ENCODE measurements at places on chromosomes 7 and 10.

GRCh38 chr7:130127821-130128317 lies 57.5 kb downstream of the KLHDC10 start:
- no peak for DNase-seq

GRCh38 chr7:137539111-137539715 lies 195.7 kb upstream of the PTN start:
- no peak for DNase-seq

GRCh38 chr10:77162697-77163096 lies 474.9 kb downstream of the KCNMA1 start:
- no peak for DNase-seq

DNA sequence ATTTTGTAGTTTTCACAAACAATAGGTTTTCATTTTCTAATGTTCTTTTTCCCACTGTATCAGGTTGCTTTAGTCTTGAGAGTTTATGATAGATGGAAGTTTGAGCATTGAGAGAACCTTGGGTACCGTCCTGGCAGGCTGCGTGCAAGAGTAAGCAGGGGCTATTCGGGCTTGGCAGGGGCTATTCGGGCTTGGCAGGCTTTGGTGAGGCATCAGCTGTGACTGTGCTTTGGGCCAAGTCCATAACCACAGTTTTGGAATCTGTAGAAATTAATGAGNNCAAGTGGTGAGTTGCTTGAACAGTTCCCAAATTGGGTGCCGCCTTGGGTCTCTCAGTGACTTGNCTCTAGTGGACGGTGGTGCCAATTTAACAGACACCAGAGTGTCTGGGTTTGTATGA lies 424.6 kb downstream of the PAXIP1 start:
- no peak for DNase-seq

GRCh38 chr10:14683256-14683655 lies 91.4 kb downstream of the FAM107B start:
- DNase-seq, result no peak

DNA sequence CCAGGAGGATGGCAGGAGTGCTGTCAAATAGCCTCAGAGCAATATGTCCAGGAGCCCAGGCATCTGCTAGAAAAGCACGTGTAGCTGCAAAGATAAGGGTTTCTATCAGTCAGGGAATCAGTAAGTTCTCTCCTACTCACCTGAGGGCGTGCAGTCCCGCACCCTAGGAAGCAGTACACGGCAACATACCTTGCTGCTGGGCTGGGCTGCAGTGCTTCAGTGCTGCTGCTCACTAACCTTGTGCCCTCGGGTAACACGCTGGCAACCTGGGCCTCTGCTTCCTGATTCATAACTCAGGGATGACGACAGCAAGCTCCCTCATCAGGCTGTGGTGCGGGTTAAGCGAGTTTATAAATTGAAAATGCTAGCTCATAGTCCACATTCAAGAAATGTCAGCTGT lies 29.5 kb upstream of the CCNY start:
- DNase-seq, result no peak

DNA sequence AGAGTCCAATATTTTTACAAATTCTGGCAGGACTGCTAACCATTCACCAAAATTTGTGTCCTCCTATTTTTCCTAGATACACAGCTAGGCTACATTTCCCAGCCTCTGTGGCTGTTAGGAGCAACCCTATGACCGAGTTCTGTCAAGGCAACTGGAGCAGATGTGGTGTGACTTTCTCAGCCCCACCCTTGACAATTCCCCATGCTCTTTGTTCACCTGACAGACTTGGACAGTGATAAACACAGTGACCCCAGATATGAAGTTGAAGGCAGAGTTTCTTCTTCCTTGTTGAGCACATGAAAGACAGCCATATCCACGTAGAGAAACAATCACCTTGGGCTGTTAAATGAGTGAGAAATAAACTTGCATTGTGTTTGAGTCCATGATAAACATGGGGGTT lies 1162.1 kb downstream of the SORCS3 start:
- DNase-seq, result no peak

DNA sequence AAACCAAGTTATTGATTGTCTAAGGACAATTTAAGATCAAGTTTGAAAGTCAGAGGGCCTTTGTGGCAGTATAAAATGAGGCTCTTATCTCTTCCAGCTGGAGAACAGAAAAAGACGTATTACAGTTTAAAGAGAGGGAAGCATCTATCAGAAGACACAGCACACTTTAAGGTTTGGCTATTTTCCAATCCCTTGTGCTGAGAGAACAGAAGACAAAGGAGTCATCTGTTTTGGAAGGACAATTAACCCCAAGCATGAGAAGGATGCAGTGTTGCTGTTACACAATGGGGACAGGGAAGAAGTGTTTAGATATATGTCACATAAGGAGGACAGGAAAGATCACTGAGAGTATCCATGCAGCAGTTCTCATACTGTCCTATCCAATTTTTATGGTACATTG lies 1224.2 kb upstream of the SORCS1 start:
- DNase-seq, result no peak

GRCh38 chr7:157618091-157618726 lies 281.4 kb downstream of the DNAJB6 start:
- no peak for DNase-seq

DNA sequence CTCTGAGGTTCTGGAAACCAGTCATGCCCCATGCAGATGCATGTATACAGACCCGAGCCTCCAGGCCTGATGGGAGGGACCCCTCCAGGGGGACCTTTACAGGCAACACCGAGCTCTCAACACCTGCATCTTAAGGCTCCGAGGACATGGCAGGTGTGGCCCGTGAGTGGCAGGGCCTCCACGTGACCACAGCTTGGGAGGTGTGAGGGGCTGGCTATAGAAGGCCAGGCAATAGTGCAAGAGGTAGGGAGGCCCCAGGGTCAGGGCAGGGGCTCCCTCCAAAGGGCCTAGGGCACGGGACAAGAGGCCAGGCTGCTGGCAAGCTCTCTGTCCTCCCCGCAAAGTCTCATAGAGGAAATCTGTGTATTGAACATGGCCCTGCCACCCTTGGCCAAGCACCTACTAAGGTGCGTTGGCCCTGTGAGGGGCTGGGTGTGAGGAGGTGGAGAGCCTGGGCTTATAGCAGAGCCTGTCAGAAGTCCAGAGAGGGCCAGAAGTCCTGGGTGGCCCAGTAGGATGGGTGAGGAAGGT lies 134.2 kb downstream of the PTPN20 start:
- no peak for DNase-seq

DNA sequence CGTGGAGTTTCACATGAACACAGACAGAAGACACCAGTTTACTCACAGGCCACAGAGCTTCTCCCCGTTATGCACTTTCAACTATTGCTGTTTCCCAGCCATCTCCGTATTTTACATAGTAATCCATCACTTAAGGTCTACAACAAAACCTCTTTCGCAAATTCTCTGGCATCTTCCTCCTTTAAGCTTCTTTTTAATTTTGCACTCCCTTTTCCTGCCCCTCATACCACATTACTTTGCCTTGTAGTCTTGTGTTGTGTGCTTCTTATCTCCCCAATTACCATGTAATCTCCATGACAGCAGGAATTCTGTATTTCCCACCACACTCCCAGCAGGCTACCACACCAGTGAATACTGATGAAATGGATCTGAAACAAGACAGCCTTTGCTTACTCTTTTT lies 87.3 kb downstream of the ODAD2 start:
- DNase-seq, result no peak

DNA sequence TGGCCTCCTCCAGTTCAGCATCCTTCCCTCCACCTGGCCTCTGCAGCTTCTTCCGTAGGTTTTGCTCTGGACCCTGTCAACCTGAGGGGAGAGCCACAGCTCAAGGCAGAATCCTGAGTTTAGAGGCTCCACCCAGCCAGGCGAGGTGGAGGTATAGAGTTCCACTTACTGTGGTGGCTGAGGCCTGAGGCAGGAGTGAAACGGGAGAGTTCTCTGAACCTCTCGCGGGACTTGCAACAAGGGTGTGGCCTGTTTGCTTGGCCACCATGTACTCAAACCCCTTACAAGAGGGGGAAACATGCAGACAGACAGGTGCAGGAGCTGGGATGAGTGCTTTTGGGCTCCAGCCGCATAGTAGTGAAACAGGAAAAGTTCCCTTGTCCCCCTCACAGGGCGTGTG lies 154.0 kb upstream of the C7orf33 start:
- no peak for DNase-seq

GRCh38 chr7:85681241-85681640 lies 494.4 kb upstream of the SEMA3D start:
- no peak for DNase-seq

DNA sequence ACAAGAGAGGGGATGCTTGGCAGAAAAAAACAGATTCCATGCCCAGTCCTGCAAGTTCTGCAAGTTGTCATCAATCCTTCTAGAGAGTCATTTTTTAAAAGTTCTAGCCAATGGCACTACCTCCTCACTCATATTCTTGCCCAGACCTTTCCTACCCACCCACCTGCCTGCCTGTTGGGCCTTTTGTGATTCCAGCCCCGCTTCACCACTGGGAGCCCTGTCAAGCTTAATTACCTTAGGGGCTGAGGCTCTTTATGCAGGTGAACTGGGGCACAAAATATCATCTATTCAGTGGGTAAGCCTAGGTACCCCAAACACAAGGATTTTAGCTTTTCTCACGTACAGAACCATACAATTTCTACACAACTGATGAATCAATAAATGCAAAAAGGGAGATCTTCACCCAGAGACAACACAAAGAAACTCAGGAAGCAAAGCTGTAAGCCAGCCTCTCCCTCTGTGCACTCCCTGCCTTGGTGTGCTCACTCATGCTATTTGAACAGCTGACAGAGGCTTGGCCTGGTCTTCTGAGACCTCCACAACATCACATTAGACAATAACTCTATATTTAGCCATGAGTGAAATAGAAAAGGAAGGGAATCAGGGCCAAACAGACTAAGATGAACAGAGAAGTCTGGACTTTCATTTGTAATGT lies 222.6 kb downstream of the HTR7 start:
- no peak for DNase-seq

- DNase-seq, result no peak
Measured at GRCh38 chr10:130926442-130926841, 385.1 kb downstream of the TCERG1L start.

DNA sequence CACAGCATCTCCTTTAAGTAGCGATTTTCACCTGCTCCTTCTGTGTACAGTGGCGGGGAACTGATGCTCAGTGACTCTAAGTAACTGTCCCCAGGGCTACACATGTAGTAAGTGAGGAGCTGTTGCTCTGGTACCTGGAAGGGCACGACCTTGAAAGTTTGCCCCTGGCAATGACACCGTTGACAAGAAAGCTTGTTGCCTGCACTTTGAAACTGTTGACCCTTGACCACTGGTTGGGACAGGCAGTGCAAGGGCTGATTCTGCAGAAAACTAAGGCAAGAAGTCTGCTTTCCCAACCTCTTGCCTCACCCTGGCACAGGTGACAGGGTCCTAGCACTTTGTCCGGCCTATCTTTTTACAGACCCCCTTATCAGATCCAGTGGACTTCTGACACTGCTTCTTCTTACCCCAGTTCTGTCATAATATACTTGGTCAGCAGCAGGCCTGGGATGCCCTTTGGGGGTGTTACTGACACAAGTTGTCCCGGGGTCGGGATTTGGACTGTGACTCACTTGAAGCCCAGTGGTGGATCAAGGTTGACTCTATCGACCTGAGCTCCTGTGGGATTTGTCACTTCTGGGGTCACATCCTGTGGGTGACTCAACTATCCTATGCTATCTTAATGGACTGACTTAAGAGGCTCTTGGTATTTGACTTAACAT lies 5.8 kb downstream of the ACSL5 start:
- no peak for DNase-seq

- no peak for DNase-seq
Measured at GRCh38 chr7:29340696-29341095, 146.1 kb downstream of the CHN2 start.

GRCh38 chr10:3014968-3015367 lies 52.4 kb upstream of the PFKP start:
- DNase-seq, result no peak

DNA sequence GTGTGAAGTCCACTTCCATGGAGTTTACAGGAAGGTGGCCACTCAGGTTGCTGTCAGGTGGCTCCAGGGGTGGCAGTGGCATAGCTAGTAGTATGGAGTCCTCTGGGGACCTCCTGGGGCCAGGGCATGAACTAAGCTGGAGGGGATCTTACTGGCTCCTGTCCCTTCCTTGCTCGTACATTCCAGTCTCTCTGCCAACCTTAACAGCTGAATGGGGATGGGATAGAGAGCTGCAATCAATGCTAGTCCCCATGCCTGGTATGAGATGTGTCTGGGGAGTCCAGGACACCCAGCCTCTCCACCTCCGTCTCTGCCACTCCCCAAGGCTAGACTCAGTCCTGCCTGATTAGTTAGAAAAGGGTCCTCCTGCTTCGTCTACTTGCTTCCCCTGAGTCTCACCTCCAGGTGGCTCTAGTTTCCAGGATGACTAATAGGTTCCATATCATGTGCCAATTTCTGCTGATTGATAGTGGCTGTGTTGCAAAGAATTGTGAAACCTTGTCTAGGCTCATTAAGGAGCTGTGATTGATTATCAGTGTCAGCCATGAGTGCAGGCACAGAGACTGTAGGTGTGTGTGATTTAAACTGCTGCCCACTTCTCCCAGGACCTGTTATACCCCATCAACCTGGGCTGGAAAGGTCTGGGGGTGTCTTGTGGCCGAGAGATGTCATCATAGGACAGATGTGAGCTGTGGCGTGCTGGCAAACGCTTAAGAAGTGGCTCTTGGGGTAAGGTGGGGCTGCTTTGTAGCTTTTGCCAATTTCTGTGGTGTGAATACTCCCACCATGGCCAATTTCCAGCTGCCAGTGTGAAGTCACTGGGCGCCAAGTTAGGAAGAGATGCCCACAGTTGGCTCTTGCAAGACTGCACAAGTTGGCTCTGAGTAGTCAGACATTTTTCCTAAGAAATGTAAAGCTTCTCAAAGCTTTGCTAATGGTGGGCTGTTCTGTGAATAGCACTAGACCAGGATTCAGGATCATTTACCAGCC lies 59.8 kb downstream of the COL13A1 start:
- no peak for DNase-seq

DNA sequence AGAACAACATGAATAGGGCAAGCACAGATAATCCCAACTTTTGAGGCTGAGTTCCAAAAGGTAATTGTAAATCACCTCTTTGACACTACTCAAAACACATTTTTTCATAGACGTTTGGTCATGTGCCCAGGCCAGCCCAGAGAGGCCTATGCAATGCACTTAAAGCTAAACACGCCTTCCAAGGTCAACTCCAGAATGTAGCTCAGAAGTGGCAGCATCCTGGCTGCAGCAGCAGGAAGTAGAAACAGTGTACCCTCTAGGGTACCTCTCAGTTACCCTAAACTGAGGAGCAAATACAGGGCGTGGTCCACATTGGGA lies 58.7 kb downstream of the OSBPL3 start:
- DNase-seq, result no peak

DNA sequence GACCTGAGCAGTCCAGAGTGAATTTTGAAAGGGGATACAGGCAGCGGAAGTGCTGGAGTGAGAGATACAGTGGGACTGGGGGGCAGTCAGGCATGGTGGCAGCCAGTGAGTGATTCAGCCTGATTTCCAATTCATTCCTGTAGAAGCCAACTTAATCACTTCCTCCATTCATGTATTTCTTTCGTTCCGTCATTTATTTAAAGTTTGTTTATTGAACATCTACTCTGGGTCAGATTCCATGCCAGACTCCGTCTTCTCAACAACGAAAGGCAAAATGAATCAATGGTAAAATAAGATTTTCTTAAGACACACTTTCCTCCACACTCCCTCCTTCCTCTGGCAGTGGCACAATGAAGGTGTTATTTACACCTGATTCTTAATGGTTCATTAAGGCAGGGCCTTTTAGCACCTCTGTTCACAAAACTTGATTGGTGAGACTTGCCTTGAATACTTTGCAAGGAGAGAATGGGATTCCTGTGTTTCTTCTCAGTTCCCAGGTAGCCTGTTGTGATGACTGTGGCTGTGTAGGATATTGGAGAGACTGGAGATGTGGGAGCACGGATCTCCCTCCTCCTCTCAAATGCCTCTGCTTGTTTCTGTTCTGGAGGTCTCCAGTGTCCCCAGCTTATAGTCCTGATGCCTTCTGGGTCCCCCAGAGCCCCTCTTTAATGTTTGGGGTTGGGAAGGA lies 27.9 kb downstream of the ADCYAP1R1 start:
- no peak for DNase-seq
